ENCODE measurements at places on chromosomes 4 and X.

DNA sequence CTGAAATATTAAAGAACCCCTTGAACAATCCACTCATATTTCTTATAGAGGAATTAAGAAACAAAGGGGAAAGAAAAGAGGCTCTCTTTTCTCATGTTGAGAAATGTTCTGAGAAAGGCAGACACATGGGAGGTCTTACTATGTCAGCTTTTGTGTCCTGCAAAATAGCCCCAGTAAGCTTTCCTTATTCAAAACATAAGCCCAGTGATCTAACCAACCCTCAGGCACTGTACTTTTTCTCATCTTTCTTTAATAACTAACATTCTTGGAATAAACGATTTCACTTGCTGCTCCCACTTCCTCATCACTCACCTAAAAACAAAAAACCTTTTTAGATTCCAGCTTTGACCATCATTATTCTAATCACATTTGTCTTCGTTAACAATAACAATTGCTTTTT lies 115.9 kb downstream of the GLRA3 start:
- no peak for DNase-seq

- peak; percentile 6 for DNase-seq
Observed at GRCh38 chr4:1043651-1044468, 32.4 kb downstream of the FGFRL1 start.

GRCh38 chrX:13028871-13029636 lies 15.4 kb downstream of the FAM9C start:
- no peak for DNase-seq

- DNase-seq, result no peak
Observed at GRCh38 chr4:1795299-1796195, 2.5 kb downstream of the FGFR3 start.

GRCh38 chr4:184849185-184849584 lies 23.4 kb upstream of the ACSL1 start:
- DNase-seq, result no peak

GRCh38 chrX:530726-531610 lies 99.6 kb upstream of the SHOX start:
- DNase-seq, result no peak

- no peak for DNase-seq
Observed at GRCh38 chr4:123042095-123042494, 119.7 kb upstream of the NUDT6 start.

DNA sequence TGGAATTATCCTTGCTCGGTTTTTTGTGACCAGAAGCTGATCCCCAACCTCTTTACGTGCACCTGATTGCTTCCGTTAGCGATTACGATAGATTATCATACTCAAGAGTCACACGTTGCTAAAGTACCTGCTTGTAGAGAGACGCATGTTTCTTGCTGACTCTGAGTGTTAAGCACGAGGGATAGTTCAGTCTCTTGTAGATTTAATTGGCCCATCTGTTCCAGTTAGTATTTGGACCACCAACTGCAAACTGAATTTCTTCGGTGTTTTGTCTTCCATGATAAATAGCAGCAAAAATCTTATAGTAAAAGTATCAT lies 516 bp upstream of the COX18 start:
- DNase-seq, result no peak

GRCh38 chr4:73446336-73446938 lies 10.4 kb downstream of the AFP start:
- DNase-seq, result no peak

- DNase-seq, result no peak
Observed at GRCh38 chrX:133923113-133923512, 62.3 kb downstream of the GPC3 start.

DNA sequence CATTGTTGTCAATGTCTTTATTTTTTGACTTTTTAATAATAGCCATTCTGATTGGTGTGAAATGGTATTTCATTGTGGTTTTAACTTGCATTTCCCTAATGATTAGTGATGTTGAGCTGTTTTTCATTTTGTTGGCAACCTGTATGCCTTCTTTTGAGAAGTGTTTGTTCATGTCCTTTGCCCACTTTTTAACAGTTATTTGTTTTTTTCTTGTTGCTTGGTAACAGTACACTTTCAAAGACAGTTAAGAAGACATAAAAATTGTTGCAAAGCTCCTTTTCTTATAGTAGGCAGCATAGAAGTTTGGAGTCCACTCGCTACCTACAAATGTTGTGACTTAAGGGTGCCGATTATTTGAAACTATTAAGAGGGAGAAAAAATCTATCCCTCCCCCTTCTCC lies 48.7 kb upstream of the SLC7A11 start:
- no peak for DNase-seq

- DNase-seq, result no peak
Observed at GRCh38 chrX:100447655-100448397, 37.8 kb upstream of the PCDH19 start.

GRCh38 chr4:184148738-184149637 lies 68.7 kb downstream of the ENPP6 start:
- no peak for DNase-seq

- no peak for DNase-seq
Observed at GRCh38 chr4:169185133-169185956, 85.4 kb downstream of the SH3RF1 start.

GRCh38 chr4:184375027-184375426 lies 99.3 kb downstream of the IRF2 start:
- DNase-seq, result no peak

- no peak for DNase-seq
Observed at GRCh38 chrX:152813206-152813605, 17.4 kb downstream of the CETN2 start.

DNA sequence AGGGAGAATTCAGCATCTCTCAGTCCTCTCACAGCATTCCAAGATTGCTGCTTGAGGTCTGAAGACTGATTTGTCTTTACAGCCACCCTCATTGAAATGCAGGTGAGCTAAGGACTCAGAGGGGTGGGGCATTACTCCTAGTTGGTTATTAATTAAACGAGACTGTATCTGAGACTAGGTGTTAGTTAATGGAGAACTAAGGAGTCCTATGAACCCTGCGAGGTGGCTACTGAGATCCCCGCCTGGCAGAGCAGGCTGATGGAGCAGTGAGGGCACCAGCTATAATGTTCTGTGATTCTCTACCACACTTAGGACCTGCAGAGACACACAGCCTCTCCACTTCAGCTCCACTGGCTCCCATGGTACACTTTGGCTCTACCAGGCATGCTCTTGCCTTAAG lies 215.3 kb downstream of the MID1IP1 start:
- no peak for DNase-seq

DNA sequence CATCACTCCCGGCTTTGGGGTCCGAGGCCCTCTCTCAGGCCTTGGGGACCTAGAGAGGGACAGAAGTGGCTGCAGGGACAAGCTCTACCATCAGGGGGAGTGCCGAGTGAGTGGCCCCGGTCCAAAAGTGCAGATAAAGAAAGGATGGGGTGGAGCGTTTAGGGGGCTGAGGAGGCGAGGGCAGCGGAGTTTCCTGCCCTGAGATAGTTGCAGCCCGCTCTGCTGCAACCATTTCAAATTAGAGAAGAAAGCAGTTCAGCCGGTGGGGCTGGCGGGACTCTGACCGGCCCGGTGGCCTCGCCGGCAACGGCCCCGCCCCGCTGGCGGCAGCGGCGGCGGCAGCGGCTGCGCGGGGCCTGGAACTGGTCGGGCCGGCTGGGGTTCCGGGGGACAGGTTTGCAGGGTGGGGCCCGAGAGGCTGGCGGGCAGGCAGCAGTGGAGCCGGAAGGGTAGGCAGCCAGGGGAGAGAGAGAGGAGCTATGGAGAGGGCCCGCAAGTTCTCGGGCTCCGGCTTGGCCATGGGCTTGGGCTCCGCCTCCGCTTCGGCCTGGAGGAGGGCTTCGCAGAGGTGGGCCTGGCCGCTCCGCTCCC lies 7.6 kb downstream of the DLG3 start:
- peak; percentile 40 for DNase-seq

GRCh38 chr4:45453258-45453853 lies 670.5 kb downstream of the GABRG1 start:
- no peak for DNase-seq

GRCh38 chrX:118974088-118974907 lies at the start of gene LONRF3:
TSS of gene LONRF3 (plus strand) at chrX:118974618. CDS start at chrX:118974781, 163 bp downstream.
- DNase-seq, result peak; percentile 59

DNA sequence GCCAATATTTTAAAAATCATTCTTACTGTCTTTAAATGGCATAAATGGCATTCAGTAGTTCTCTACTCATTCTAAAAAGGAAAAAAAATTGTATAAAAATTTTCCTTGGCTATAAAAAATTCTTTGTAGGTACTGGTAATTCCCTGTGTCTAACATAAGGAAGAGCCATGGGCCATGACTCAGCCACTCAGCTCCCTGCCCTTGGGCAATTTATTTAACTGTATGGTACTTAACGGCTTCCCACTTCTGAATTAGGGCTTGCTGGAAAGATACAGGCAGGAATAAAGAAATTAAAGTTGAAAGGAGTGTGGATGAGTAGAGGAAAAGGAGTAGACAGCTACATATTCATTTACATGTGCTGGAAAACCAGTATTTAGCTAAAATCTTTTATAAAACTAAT lies 30.6 kb downstream of the ABHD18 start:
- DNase-seq, result no peak

- no peak for DNase-seq
Observed at GRCh38 chrX:3567686-3568085, 145.8 kb downstream of the PRKX start.

DNA sequence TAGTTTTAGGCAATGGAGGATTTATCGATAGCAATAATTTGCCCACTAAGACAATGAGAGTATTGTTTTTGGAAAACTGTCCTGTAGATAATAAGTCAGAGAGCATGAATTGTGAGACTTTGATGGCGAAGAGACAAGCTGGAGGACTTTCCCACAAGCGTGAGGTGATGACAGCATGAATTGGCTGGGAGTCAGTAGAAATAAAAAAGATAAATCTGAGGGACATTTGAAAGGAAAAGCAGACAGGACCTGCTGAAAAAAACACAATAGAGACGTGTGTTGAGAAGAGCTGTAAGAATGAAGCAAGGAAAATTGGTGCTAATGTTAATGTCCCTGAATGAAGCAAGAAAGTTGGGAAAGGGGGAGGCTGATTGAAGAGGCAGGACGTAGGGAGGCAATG lies 233.5 kb downstream of the DCTD start:
- DNase-seq, result no peak

DNA sequence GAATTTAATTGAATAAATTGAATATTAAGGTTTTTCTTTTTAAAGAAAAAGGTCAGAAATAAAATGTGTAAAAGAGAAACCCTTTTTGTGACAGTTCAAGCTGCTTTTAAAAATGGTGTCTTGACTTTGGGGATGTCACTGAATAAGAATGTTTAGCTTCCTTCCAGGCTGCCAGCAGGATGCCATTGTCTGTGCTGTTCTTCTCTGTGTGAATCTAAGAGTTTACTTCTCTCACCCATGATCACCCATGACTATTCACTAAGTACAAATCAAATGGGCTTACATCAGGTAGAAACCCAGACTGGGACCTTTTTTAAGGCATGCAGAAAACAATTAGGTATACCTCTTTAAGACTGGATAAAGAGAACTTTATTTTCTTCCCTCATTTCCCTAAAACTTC lies 115.3 kb downstream of the DACH2 start:
- DNase-seq, result no peak

DNA sequence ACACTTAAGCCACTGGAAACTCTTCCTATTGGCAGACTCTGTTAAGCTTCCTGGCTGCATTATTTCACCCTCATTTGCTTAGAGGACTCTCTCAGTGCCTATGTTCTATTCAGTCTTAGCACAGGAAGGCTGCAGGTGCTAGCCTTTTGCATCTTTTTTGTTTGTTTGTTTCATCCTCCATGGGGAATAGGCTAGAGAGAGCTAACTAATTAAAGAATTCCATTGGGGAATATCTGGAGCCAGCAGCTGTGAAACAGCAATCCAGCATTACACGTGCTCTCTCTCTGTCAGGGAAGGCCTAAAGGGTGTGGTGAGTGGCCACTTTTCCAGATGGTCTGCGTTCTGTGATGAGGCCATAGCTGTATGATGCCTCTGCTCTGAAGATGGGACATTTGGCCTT lies 633.6 kb downstream of the SPRY1 start:
- DNase-seq, result no peak

DNA sequence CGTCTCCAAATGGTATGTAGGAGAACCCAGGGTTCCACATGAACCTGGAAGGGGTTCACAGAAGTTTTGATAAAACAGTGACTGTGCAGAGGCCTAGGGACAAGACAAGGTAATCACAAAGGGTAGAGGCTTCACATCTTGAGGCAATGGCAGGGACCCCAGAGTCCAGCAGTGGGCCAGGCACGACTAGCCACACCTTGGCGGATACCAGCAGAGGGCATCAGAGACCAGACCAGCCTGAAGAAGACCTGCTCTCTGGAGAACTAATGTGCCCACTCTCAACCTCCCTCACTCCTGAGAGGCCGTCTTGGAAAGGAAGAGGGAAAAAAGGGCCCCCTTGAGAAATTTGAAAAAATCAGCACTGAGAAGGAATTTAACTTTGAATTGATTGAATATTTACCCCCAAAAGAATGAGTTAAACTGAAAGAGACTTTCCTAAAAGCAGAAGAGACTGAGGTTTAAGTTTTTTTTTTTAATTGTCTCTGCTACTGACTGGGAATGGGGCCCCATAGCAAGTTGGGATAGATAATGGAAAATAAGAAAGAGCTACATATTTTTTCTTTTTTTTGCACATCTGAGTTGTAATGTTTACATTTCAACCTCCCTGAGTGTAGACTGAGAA lies 243.8 kb upstream of the JADE1 start:
- DNase-seq, result no peak

- no peak for DNase-seq
Observed at GRCh38 chr4:78613522-78614321, 62.2 kb downstream of the ANXA3 start.

GRCh38 chrX:47629419-47630200 lies at the start of gene CFP:
TSS of gene CFP (minus strand) at chrX:47629930. CDS start at chrX:47629844, 86 bp downstream.
- no peak for DNase-seq

GRCh38 chr4:2259036-2259540 lies 2.8 kb downstream of the MXD4 start:
- no peak for DNase-seq

DNA sequence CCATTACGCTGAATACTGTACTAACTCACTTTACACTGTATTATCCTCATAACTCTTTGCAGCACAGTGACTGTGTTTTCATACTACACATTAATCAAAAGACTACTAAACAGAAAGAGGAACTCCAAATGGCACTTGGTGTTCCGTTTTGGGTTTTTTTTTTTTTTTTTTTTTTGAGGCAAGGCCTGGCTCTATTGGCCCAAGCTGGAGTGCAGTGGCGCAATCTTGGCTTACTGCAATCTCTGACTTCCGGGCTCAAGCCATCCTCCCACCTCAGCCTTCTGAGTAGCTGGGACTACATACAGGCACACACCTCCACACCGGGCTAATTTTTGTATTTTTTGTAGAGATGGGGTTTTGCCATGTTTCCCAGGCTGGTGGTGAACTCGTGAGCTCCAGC lies 10.7 kb downstream of the KLHL8 start:
- DNase-seq, result no peak

All from stimulated activated CD8-positive, alpha-beta memory T cell treated with anti-CD3 and anti-CD28 coated beads, Interleukin-7, amount 100 ng/mL, for 4 hours (primary cell).